Stimulated activated CD4-positive, alpha-beta T cell treated with anti-CD3 and anti-CD28 coated beads, Interleukin-4, amount 100 ng/mL, for 1 hour (primary cell): ENCODE measurements at places on chromosomes 3 and 15.

DNA sequence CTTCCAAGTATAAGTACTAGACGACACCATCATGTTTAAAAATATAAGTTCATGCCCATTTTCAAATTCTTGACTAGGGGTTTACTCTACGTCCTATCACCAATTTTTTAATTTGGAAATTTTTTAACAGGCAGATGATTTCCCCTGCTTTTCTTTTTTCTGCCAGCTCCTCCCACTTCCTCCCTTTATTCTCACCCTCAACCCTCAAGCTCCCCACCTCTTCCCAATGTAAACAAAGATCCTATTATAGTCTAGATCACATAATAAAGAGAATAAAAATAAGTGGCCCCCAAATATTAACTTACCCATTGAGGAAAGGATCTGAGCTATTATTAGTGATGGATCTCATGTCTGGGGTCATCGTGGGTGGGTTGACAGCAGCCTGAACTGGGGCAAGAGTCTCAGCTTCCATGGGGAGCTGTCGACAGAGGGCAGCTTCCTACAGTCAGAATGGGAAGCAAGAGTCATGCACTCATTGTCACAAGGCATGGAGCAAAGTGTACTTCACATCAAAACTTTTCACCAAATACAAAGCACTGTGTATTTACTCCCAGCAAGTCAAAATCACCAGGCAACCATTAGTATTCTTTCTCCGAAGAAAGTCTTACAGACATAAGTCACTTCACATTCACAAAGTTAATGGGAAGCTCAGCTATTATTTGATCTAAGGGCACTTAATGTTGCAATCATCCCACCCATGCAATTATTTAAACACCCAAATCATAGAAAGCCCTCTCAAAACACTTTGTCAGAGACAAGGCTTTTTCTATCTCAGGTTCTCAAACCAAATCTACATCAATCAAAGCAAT lies 53.2 kb downstream of the TM4SF4 start:
- DNase-seq: no peak

DNA sequence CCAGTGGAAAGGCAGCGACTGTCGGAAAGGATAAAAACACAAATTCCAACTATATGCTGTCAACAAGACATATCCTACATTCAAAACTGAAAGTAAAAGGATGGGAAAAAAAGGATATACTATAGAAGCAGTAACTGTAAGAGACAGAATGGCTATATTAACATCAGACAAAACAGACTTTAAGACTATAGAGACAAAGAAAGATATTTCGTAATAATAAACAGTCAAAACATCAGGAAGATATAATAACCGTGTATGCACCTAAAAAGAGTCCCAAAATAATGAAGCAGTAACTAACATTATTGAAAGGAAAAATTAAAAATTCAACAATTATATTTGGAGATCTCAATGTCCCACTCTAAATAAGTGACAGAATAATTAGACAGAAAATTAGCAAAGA lies 48.2 kb downstream of the ZNF148 start:
- no peak for DNase-seq

- no peak for DNase-seq
Observed at GRCh38 chr3:47410417-47410720, 29.5 kb downstream of the PTPN23 start.

- DNase-seq: no peak
Observed at GRCh38 chr3:29281344-29282241, 722 bp downstream of the RBMS3 start.

DNA sequence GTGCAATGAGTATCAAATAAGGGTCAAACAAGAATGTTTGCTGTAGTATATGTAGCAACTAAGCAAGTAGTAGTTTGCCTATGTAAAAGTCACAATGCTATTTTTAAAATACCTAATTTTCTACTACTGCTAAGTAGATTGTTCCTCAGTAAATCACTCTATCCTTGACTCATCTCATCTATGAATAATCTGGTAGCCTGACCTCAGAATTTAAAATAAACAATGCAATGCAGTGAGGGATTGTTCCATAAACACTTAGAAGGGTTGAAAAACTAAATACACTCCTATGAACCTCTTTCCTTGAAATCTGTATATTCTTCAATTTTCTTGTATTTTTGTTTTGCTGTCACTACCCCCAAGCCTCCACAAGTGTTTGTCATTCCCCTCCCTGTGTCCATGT lies 253.3 kb downstream of the TBC1D5 start:
- DNase-seq: no peak

DNA sequence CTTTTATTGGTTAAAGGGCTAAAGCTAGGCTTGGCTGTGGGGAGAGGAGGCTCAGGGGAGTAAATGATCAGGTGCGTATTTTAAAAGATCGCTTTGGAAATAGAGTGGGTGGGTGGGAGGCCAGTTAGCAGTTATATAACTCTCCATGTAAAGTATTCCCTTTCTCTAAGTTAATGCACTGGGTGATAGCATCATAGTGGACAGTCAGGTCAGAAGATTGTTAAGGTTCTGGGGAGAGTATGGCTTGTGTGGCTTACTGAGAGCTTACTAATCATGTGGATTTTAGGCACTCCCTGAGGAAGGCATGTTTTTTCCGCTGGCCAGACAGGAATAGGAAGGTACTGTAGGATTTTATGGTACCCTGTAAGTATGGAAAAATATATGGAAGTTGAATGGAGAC lies 6.3 kb upstream of the EIF3J start:
- DNase-seq: no peak

DNA sequence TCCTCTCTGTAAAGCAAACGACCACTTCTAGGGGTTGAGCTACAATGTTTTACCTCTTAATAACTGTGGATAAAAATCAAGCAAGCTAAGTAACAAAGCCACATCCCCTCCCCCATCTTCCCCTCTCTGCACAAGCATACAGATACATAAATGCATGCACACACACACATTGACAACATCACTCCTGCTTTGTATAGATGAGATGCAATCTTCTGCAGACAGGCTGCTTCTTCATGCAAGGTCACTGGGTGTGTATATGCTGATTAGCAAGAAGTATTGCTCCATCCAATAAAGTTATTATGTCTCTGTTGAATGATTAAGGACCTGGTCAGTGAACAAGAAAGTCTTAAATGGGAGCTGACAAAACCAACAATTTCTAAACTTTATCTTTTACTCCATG lies 8.8 kb upstream of the ATP11B start:
- no peak for DNase-seq

GRCh38 chr3:111639316-111639715 lies 44.2 kb upstream of the ZBED2 start:
- DNase-seq: no peak

DNA sequence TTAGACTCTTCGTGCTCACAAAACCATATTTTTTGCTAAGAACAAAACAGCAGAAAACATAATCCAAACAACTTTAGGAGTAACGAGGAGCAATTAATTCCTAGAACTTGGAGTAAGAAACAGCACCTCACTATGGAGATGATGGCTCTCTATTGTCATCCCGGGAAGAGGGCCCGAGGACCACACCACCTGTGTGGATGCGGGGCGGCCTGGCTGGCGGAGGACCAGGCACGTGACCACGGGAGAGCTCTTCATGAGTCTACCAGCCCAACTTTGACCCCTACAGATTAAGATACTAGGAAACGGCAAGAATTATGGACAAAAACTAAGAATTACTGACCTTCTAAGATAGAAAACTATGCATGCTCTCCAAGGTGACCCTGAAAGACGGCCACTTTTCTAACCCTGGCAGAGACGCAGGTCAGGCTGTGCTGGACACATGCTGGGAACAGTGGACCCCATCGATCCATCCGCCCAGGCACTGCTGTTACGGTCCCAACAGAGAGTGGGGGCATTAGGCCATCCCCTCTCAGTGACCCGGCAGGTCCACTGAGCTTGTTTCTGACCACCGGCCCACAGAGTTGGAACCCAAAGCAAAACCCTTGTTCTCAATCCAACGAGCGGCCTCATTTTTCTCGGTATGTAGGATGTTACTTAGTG lies 13.1 kb upstream of the OCA2 start:
- no peak for DNase-seq

- DNase-seq: no peak
Observed at GRCh38 chr3:185537369-185537970, 14.9 kb downstream of the LIPH start.

DNA sequence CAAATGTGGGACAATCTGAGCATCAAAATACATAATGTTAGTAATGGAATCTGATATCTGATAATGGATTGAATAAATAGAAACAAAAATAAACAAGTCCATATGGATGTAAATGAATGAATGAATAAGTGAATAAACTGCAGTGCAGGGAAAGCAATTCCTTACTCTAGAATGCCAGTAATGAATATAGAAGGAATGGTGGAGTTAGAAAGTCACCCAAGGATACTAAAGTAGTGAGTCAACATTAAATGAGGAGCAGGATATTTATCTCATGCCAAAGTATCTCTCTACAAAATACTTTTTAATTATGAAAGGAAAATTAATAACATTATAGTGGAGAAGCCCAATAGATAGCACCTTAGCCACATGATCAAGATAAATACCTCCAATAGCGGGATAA lies 300.3 kb downstream of the FEZF2 start:
- DNase-seq: no peak

DNA sequence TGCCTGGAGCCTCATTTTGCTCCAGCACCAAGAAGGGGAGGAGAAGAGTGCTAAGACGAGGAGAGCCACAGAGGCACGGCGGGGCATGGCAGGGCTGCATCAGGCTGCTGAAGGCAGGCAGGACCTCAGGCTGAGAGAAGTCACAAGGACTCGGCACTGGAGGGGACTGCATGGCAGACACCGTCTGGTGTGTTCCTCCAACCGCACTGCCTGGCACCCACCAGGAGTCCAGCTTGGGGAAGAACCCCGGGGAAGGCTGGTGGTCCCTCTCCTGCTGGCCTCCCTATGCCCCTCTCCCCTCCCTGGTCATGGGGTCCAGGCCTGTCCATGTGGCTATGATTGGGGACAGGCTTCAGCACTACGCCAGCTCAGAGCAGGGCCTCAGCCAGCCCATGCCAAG lies 153.2 kb upstream of the MEF2A start:
- DNase-seq: no peak

DNA sequence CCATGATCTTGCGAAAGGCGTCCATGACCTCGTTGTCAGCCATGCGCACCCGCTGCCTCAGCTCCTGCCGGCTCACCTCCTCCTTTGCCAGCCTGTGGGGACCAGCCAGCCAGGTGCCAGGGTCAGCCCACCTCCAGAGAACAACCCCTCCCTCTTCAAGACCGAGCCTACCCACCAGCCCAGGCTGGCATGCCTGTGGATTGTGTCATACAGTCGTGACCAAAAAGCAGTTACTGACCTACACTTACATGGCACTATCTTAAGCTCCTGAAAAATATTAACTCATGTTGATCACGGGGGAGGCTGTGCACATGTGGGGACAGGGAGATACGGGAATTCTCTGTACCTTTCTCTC lies 10.7 kb upstream of the CAMK1 start:
- DNase-seq: no peak

DNA sequence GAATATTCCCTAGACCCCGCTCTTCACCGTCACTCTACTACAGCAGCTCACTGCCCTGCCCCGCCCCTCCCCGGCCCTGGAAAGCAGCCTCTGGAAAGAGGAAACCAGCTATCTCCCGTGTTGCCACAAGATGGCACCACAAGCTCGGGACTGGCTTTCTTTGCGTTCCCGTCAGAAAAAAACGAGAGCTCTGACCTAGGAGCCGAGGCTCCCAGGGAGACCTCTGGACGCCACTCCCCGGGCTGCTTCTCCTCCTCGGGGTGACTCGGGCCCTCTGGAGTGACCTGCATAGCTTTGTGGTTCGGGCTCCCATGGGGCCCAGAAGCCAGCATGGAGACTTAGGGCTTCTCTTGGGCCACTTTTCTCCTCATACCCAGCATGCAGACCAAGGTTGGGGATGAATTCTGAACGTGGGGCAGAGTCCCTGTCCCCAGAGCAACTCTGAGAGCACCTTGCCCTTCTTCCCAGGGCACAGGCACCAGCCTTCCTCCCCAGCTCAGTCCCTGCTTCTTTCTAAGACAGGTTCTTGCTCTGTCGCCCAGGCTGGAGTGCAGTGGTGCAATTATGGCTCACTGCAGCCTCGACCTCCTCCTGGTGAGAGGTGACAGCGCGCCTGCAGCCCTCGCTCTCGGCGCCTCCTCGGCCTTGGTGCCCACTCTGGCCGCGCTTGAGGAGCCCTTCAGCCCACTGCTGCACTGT lies 19.0 kb downstream of the STOML1 start:
- DNase-seq: peak; percentile 79

DNA sequence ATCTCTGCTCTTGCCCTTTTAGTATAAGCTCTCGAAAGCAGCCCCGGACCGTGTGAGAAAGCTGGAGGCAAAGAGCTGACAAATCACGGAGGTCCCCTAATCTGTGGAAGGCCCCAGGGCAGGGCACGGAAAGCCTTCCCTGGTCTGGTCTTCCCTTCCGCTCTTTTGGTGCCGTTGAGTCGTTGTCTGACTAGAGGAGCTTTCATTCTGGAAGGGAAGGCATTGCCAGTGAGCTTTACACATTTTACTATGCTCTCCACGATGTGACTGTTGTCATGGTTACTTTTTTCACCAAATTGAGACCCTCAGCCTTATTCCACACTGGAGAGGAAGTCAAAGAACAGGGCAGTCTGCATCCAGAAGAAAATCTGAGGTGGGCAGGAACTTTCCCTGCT lies 71.7 kb downstream of the CYP19A1 start:
- no peak for DNase-seq

DNA sequence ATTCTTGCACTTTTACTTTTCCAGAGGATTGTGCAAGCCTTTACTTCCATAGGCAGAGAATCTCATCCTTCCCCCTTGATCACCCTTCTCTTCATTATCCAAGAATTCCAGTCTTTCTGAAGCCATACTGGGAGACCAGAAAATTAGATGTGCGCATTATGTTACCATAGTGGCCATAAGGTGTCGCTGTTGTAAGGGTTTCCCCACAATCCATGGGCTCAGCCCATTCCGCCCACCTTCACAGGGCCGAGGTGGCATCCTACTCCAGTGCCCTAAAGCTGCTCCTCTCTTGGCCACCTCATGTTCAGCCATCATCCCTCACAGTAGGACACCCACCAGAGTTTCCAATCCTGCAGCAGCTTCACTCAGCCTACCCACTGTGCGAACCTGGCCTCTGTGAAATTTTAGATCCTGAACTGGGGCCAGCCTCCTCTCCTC lies 35.0 kb downstream of the CTSH start:
- no peak for DNase-seq

- DNase-seq: no peak
Observed at GRCh38 chr15:39391230-39391629, 189.6 kb upstream of the THBS1 start.

GRCh38 chr3:175977968-175978752 lies 1119.0 kb downstream of the NAALADL2 start:
- no peak for DNase-seq

DNA sequence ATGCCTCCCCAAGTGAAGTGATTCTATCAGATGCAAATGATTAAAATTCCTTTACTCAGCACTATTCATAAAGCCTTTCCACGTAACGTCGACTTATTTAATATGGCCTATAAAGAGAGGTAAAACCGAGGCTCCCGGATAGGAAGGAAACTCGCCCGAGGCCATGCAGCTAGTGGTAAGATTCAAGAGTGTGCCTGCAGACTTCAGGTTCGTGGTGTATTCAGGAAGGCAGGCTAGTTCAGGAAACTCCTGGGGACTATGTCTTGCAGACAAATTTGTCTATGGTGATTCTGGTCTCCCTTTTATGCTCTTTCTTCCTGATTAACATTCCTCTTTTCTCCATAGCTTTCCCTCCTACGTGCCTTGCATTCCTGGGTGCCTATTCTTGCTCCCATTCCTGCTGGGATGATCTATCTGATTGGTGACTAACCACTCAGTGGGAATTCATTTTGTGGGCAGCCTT lies 150.7 kb downstream of the SST start:
- no peak for DNase-seq
